ENCODE measurements at places on chromosomes 1 and 21.

GRCh38 chr21:43717967-43718871 lies 710 bp upstream of the PDXK start:
- DNase-seq = no peak

DNA sequence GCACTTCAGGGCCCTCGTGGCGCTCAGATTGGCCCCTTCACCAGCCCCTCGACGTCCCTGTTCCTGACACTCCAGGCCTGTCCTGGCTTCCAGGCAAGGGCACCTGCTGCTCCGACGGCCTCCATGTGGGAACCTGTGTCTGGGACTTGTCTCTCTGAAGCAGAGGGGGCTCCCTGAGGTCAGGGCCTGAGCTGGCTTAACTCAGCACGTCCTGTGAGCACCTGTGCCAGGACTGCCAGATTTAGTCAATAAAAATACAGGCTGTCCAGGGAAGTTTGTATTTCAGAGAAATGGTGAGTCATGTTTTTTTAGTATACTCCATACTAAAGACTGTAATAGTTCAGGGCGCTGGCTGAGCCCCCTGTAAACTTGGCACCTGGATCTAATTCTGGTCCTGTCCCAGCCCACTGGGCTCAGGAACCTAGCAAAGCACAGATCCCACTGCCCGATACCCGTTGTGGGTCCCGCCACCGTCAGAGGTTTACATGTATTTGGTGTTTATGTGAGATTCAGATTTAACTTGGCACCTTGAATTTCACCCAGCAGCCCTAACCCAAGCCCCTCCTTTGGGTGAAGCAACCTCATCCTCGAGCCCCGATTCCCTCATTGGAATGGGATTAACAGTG lies 109.9 kb upstream of the IFFO2 start:
- DNase-seq = no peak

DNA sequence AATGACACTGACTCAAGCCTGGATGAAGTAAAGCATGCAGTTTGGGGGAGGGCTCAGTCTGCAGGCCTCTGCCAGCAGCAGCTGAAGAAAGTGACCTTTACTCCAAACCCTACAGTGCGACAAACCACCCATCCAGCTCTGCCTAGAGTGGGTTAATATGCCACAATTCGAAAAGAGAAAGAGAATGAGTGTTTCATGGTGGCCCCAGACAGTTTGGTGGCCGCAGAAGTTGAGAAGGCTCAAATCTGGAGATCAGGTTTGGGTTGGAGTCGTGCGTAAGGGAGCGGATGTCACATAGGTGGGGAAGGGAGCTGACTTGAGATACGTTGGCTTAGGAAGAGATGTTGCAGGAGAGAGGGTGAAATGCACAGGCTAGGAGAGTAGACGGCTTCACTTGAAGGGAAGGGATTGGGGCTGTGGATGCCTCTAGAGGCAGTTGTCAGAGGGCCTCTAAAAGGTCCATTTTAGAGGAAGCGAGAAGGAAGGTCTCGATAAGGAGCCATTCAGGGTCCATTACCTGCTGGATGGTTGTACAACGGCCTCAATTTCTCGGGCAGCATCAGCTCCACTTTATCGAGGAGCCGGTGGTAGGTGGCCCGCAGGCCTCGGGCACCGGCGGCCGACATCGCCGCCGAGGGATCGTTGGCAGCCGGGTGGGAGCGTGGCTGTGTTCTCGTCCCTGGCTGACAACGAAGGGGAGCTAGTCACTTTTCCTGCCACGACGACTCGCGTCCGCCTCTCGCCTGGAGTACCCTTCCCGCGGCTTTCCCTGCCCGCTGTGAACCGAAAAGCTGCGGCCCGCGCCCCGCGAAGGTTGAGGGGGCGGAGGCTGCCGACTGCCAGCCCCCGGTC lies 1.0 kb upstream of the DCAF6 start:
- peak; percentile 48 for DNase-seq

GRCh38 chr21:28283641-28284490 lies 708.8 kb downstream of the LTN1 start:
- no peak for DNase-seq

All from hematopoietic multipotent progenitor cell treated with erythropoietin and hydrocortisone succinate and interleukin-3 and kit ligand, for 8 days (in vitro differentiated cells).